ENCODE measurements at places on chromosomes 6 and 20.
A peak's percentile ranks its signal among the peaks of the same experiment; 100 is the strongest.

GRCh38 chr6:40258531-40258930 lies 324.3 kb upstream of the MOCS1 start:
- DNase-seq = no peak

- peak; percentile 30 for DNase-seq
These were observed 4.3 kb upstream of the DCBLD1 start for GRCh38 chr6:117477988-117478852.

DNA sequence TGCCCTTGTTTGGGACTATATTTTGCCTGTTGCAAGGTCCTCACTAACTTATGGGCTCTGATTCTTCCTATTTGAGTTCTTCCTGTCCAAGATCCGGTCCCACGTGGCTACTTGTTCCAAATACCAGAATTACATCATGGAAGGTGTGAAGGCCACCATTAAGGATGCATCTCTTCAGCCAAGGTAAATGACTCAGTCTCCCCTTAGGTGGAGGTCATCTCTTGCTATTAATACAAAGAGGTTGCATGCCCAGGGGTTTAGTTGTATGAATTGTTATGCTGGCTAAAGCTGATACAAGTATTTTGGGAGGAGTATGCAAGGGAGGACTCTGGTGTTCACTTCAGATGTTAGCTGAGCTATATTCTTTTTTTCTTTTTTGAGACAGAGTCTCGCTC lies 9.1 kb downstream of the RNF114 start:
- no peak for DNase-seq

GRCh38 chr6:14722704-14723103 lies 523.2 kb upstream of the JARID2 start:
- DNase-seq = no peak

GRCh38 chr6:55082021-55082420 lies 92.3 kb upstream of the HCRTR2 start:
- DNase-seq = no peak

- DNase-seq = no peak
These were observed 16.4 kb downstream of the FOXQ1 start for GRCh38 chr6:1328129-1328800.

GRCh38 chr6:16441262-16441661 lies 202.9 kb downstream of the GMPR start:
- DNase-seq = no peak

DNA sequence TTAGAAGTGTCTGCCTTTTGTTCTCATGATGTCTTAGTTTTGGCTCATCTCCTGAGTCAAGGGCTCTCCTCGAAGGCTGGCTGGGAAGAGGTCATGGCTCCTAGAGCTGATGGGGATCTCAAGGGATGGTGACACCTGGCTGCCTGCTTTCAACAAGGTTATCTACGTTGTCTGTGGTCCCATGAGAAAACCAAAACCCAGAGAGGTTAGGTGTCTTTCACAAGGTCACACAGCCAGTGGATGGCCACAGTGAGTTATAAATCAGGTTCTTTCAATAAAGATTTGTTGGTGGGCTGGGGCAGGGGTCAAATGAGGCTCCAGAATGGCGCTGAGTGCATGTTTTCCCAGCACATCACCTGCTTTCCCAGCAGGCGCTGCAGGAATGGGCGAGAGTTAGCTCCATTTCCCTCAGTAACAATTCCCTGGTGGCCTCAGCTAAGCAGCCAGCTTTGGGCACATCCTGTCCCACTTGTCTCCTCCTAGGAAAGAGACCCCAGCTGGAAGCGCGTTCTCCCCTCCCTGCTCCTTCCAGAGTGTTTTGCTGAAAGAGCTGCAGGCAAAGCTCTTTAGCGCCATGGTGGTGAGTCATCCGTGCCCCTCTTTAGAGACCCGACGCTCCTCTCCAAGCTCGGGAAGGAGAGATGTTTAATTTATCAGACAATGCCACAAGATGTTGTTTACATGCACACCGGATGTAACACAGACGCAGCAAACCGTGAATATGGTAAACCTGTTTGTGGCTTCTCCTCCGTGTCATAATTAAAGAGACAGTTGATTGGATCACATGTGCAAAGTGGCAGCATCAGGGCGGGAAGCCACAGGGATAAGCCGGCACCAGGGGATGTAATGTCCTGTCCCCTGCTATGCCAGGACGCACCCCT lies 109.7 kb downstream of the LRFN2 start:
- peak; percentile 52 for DNase-seq

- DNase-seq = no peak
These were observed 78.6 kb downstream of the TRMT6 start for GRCh38 chr20:5871459-5872410.

- DNase-seq = no peak
These were observed 66.3 kb downstream of the NCOA3 start for GRCh38 chr20:47568019-47568418.

- DNase-seq = no peak
These were observed 1.7 kb upstream of the WFDC2 start for GRCh38 chr20:45467861-45468260.

DNA sequence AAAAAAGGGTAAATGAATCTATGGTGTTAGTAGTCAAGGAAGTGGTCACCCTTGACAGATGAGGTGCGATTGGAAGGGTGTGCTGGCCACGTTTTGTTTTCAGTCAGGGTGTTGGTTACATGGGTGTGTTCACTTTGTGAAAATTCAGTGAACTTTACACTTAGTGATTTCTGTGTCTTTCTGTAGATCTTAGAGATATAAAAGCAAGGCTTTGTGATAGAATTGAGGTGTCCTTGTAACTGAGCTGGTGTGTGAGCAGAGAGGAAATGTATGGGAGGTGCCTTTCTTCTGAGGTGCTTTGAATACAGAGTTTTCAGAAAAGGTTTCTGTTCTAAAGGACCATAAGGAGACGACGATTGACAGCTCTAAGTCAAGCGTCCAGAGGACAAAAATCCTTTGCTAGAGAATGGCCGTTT lies 90.5 kb downstream of the SAMD3 start:
- DNase-seq = no peak

- DNase-seq = no peak
These were observed 354.0 kb downstream of the ESR1 start for GRCh38 chr6:152161501-152161900.

- no peak for DNase-seq
These were observed 143.4 kb upstream of the HMGN3 start for GRCh38 chr6:79377888-79378348.

- no peak for DNase-seq
These were observed 531.1 kb upstream of the CITED2 start for GRCh38 chr6:139905404-139906052.

- DNase-seq = no peak
These were observed 19.8 kb downstream of the MTFR2 start for GRCh38 chr6:136230219-136230853.

DNA sequence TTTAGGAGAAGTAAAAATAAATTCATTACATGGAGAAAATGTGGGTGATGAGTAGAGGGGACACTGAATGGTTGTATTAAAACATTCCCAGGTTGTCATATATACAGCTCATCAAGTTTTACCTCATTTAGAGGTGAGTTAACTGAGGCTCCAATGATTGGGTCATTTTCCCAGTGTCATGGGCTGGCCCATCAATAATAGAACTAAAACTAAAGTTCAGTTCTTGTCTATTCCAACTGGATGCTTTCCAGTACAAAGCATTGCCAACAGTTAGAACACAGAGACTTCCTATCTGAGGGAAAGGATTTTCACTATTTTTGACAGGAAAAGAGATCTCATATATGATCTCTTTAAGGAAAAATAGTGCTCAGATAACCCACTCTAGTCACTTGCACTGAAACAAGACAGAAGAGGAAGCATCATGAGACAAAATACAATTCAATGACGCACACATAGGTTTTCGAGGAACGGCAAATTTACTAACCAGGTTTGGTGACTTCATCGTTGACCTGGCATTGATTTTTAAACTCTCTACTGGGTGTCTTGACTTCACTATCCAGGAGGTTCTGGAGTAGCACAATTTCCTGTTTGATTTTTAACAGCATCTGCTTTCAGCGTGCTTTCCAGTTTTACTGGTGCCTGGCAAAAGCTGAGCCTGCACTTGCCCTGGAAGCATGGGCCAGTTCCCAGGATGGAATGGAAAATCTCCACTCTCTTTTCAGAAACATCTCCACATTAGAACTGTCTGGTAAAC lies 195.5 kb upstream of the FBXL4 start:
- no peak for DNase-seq

GRCh38 chr20:59518881-59519706 lies 85.2 kb upstream of the PHACTR3 start:
- peak; percentile 74 for DNase-seq

GRCh38 chr6:143079325-143079640 lies 18.6 kb downstream of the AIG1 start:
- no peak for DNase-seq

DNA sequence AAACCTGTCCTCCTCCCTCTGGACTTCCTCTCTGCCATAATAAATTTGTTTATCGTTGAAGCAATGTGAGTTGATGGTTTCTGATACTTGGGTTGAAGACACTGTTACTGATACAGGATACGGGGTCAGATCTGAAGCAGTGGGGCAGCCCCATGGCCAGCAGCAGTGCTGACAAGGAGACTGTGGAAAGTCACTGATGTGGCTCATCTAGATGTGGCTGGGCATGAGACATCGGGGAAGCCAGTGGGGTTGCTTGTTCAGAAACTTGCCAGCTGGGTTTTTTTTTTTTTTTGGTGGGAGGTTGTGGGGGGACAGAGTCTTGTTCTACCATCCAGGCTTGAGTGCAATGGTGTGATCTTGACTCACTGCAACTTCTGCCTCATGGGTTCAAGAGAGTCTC lies 2.6 kb upstream of the BPI start:
- DNase-seq = no peak

DNA sequence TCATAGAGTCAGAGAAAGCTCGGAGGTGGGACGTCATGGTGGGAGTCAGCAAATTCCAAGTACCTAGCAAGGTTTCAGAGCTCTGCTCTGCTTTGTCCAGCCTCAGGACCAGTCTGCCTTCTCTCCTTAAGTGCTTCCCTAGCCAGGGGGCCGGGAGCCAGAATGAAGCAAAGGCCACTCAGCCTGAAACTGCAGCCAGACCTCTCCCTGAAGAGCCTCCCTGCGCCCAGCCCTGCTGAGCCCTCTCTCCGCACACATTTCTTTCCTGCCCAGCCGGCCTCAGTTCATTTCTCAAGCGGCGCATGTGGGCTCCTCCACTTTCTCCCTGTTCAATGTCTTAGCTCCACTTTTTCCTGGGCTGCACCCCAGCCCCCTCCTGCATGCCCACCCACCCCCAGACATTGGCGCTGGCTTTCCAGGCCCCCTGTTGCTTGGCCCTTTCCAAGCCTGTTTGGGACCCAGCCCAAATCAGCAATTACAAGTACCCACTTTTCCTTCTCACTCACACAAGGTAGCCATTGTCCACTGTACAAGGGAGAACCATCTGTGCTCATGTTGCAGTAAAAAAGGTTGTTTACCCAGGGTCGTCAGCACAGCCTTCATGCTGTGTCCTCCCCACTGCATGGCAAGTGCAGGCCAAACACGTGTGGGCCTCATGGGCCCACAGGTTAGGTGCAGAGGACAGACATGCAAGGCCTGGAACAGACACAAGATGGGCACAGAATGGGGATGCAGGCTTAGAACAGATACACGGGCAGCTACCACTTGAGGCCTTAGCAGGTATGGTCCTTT lies 147.1 kb downstream of the MRPL14 start:
- no peak for DNase-seq

- DNase-seq = no peak
These were observed 246.7 kb downstream of the ALDH8A1 start for GRCh38 chr6:134703206-134703605.

DNA sequence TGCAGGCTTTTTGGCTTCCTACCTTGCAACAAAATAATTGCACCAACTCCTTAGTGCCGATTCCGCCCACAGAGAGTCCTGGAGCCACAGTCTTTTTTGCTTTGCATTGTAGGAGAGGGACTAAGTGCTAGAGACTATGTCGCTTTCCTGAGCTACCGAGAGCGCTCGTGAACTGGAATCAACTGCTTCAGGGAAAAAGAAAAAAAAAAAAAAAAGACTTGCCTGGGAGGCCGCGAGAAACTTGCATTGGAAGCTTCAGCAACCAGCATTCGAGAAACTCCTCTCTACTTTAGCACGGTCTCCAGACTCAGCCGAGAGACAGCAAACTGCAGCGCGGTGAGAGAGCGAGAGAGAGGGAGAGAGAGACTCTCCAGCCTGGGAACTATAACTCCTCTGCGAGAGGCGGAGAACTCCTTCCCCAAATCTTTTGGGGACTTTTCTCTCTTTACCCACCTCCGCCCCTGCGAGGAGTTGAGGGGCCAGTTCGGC lies 420 bp downstream of the SOX4 start:
- DNase-seq = peak; percentile 70

DNA sequence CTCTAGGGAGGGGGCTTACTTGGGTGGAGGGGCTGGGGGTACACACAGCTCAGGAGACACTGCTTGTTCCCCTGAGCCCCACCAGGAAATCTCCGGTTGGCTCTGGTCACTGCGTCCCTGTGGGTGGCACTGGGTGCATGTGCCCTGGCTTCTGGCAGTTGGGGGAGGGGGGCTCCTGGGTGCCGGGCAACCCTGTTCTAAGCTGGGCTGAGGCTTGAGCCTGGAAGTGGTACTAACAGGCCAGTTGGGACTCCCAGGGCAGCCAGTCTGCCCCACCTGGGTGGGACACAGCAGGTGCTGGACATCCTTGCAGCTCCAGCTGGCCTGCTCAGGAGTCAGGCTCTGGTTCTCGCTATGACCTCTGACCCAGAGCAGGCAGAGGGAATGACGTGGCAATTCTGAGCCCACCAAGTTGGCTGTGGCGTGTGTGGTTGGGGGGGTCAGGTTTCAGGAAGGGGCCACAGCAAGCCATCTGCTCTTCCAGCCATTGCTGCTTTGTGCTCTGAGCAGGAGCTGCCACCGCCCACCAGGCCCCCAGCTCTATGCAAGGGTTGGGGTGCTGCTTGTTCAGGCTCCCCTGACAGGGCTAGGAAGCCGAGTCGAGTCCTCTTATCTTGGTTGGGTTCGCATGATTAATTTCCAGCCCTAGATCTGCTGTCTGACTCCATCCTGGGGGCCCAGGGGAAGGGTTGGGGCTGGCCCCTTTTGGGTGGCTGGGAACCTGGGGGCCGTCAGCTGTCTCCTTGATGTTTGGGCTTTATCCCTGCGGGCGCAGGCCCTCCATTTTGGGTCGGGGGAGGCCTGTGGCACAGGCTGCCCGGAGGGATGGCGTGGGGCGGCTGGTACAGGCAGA lies 590 bp downstream of the C20orf204 start:
- DNase-seq = no peak

GRCh38 chr6:83086751-83087150 lies 19.3 kb downstream of the DOP1A start:
- DNase-seq = no peak

- no peak for DNase-seq
These were observed 12.8 kb downstream of the DLL1 start for GRCh38 chr6:170277893-170278742.

GRCh38 chr6:163405412-163406309 lies 8.9 kb upstream of the QKI start:
- no peak for DNase-seq
